ENCODE measurements at places on chromosomes 16 and 17. TPM values are rescaled to one million over a fixed set of nuclear protein-coding genes. Genes with fewer than 3 reads are reported as not detected.

DNA sequence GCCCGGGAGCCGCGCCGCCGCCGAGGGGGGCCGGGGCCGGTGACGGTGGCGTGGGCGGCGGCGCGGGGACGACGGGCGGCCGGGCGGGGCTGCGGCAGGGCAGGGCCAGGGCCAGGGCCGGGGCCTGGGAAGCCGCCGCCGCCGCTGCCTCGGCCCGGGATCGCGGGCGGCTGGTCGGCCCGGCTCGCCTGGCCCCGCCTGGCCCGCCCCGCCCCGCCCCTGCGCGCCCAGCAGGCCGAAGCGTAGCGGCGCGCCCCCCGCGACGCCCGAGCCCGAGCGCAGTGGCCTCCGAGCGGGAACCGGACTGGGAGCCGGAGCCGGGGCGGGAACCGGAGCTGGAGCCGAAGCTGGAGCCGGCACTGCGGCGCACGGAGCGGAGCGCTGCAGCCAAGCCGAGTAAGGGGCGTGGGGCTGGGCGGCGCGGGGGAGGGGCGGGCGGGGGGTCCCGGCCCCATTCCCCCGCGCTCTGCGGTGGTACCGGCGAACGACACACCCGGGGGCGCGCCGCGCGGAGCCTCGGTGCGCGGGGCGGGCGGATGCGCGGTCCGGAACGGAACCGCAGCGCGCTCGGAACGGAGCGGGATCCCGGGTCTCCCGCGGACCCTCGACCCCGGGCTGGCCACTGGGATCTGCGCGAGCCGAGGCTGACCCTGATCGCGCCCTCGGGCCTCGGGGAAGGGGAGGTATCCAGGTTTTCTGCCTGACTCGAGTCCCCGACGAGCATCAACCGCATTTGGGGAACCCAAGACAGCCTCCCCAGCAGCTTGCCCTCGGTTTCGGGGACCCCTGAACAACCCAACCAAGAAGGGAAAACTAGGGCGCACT lies at the start of gene BEAN1:
Gene BEAN1 (plus strand): TSS at position 260 of the 825 bp plus-strand sequence. CDS start 10,382 bp downstream, outside the sequence.
- DNase-seq: peak; percentile 24

GRCh38 chr17:61570118-61570517 lies 20.9 kb downstream of the NACA2 start:
- no peak for DNase-seq

The JPH3 gene
- total RNA-seq: 0.39 TPM

The EMP2 gene
- total RNA-seq: 111 TPM

The G6PC1 gene
- 0.50 TPM for total RNA-seq

DNA sequence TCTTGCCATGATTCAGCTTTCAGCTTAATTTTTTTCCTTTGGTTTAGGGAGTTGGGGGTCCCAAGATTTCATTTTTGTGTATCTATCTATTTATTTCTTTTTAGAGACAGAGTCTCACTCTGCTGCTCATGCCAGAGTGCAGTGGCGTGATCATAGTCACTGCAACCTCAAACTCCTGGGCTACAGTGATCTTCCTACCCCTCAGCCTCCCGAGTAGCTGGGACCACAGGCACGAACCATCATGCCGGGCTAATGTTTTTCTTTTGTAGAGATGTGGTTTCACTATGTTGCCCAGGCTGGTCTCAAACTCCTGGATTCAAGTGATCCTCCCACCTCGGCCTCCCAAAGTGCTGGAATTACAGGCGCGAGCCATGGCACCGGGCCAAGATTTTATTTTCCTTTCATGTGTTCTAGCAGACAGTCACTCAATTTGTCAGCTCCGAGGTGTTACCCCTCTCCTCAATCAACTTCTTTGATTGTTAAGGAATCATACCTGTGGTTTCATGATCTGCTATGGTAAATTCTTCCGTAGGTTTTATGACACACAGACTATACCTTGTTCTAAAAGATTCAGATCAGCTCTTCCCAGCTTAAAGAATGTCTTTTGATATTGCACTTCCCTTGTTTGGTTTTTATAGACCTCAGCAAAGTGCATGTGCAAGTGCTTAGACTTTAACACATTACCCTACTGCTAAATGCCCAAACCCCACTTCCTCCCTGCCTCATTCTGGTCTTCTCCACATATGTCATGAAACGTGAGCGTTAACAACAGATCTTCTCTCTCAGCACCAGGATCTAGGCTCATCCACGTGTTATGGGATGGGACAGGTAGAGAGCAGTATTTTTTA lies 13.0 kb downstream of the UNC45B start:
- no peak for DNase-seq

- DNase-seq: no peak
These were observed 1.4 kb downstream of the MCRIP2 start for GRCh38 chr16:643050-643368.

- no peak for DNase-seq
These were observed 142.3 kb downstream of the ABCC12 start for GRCh38 chr16:48013491-48013901.

The OR2C1 gene
- not detected for total RNA-seq

DNA sequence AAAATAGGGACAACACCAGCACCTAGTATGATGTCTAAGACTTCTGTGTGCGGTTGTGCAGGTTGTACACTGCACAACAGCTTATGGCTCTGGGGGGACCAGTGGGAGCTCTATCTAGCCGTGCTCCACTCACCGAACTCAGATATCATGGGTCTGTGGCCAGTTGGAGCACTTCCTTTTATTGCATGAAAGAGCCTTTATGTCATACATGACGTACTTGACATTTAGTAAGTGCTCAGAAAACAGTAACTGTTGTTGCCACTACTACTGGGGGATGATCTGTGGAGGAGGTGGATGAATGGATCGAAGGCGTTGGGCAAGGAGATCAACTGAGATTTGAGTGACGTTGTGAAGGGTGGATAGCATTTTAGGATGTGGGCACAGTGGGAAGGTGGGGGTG lies 368.8 kb downstream of the SNX29 start:
- DNase-seq: no peak

The MYH13 gene
- not detected for total RNA-seq

The NAGS gene
- total RNA-seq: 13.8 TPM
